ENCODE measurements at places on chromosomes 3 and 15.

DNA sequence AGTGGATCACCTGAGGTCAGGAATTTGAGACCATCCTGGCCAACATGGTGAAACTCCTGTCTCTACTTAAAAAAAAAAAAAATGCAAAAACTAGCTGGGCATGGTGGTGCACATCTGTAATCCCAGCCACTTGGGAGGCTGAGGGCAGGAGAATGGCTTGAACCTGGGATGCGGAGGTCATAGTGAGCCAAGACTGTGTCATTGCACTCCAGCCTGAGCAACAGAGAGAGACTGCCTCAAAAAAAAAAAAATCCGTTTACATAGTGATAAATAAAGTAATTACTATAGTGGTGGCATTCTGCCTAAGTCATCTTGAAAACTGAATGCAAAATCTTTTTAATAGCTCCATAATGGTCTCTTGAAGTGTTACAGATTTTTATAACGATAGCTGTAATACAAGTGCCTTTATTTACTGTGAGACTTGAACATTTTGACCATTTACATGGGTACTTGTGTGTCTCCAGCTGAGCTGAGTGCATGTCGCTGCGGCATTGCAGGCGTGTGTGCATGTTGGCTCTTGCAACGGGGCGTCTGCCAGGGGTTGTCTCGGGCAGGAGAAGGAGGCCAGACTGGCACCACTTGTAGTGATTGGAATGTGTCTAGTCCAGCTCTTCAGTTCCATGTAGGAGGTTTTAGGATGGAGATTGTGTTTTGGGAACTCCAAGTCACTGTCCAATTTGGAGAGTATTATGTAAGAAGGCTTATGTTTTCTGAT, 111.9 kb downstream of the IGF1R start:
- H3K36me3 ChIP-seq: no peaks in the 10 kb centered on the region
- H3K4me3 ChIP-seq: no peak overlapping the region
- peaks cover 15% of the 10 kb centered on the region for H3K4me1 ChIP-seq
- no peak for DNase-seq
- H3K27ac ChIP-seq: no peak overlapping the region
- H3K27me3 ChIP-seq: no peaks in the 10 kb centered on the region

- H3K27ac ChIP-seq: no peak overlapping the region
- DNase-seq: no peak
- H3K36me3 ChIP-seq: no peaks in the 10 kb centered on the region
- no peak overlapping the region for H3K4me3 ChIP-seq
Observed at GRCh38 chr3:177676947-177677587, 479.8 kb upstream of the TBL1XR1 start.

DNA sequence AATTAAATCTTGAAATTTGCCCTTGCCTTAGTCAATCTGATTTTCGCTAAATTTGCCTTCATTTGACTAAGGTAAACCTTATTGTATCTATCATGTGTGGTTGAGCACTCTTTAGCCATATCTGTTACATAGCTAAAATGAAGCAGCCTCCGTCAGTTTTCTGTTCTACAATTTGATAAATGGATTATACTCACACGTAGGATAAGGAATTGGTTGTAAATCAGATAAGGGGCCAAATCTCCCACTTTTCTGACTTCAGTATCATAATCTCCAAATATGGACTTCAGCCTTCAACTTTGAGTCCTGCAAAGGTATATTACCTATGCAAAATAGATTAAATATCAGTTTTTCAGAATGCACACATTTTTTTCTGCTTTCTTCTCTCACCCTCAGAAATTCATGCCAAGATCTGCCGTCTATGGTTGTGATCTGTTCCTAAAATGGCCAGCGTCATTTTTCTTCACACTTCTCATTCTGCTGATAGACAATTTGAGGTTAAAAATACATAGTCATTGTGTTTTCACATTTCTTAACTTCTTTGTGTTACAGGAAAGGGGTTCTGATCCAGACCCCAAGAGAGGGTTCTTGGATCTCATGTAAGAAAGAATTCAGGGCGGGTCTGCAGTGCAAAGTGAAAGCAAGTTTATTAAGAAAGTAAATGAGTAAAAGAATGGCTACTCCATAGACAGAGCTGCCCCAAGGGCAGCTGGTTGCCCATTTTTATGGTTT, 36.9 kb downstream of the RAB8B start:
- DNase-seq: no peak
- no peaks in the 10 kb centered on the region for H3K36me3 ChIP-seq
- no peak overlapping the region for H3K4me3 ChIP-seq
- peak overlapping the region; percentile 45 for H3K27ac ChIP-seq

- H3K27me3 ChIP-seq: no peaks in the 10 kb centered on the region
- H3K4me1 ChIP-seq: no peaks in the 10 kb centered on the region
- no peaks in the 10 kb centered on the region for H3K36me3 ChIP-seq
- no peak overlapping the region for H3K4me3 ChIP-seq
- DNase-seq: no peak
Observed at GRCh38 chr3:28903171-28903601, 377.7 kb upstream of the RBMS3 start.

DNA sequence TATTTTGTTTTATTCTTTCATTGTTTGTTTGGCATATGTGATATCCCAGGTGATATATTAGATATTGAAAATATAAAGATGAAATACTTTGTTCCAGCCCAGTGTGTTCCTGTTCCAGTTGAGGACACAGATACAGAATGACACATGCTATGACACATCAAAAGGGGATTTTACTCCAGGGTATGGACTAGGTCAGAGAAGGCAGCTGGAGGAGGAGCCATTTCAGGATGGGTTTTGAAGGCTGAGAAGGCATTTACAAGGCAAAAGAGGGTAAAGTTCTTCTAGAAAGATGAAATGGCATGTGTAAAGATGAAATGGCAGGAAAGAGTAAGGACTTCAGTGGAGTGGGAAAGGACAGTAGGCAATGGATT, 163.8 kb downstream of the ZIC1 start:
- H3K4me3 ChIP-seq: no peak overlapping the region
- no peaks in the 10 kb centered on the region for H3K4me1 ChIP-seq
- H3K27me3 ChIP-seq: no peaks in the 10 kb centered on the region
- no peak for DNase-seq

DNA sequence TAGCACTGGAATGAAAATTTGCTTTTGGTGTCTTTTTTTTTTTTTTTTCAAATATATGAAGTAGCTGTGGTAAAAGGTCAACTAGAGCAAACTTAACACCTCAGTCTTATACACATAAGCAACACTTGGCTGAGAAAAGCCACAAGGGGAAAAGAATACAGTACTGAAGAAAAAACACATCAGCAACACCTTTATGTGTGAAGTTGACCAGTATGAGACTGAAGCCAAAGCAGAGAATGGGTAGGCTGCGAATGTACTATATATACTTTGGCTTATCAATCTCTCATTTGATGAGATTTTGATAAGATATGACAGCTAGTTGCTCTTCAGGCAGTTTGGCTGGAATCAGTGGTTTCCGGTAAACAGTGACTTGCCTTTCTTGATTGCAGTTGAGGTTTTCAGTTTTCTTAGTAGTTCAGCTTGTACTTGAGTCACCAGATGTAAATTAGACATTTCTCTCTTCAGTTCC, 22.0 kb upstream of the ZCWPW2 start:
- H3K36me3 ChIP-seq: no peaks in the 10 kb centered on the region
- no peak for DNase-seq
- no peak overlapping the region for H3K27ac ChIP-seq
- H3K4me1 ChIP-seq: no peaks in the 10 kb centered on the region
- no peaks in the 10 kb centered on the region for H3K27me3 ChIP-seq

DNA sequence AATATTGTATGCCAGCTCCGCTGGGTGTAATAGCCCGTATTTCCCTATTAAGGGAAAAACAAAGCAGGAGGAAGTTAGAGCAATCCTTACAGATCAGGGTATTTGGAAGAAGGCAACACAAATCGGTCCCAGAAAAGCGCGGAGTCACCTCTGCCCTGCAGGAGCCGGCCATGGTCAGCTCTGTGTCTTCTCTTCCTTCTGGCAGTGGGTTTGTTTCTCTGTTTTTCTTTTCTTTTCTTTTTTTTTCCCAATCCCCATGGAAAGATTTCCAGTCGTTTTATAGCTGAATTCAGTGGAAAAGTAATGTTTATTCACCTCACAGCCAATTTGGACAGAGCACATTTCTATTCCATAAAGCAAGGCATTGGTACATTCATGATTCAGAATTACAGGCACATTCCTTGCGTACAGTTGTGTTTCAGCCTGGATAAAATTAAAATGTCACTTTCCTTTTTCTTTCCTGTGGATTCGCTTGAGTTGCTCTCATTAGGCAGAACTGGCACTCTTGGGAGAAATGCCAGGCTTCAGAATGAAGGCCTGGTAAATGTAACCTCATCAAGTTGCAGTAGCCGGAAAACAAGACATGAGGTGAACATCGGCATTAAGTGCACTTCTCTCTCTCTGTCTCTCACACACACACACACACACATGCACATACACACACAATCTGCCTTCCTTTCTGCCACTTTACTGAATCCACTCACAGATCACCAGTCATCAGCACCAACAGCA, 204.5 kb upstream of the UBE2E1 start:
- H3K4me3 ChIP-seq: no peak overlapping the region
- no peak overlapping the region for H3K27ac ChIP-seq
- no peaks in the 10 kb centered on the region for H3K36me3 ChIP-seq
- no peaks in the 10 kb centered on the region for H3K27me3 ChIP-seq
- DNase-seq: no peak
- no peaks in the 10 kb centered on the region for H3K4me1 ChIP-seq

GRCh38 chr3:10981031-10981430, 11.5 kb upstream of the SLC6A1 start:
- H3K4me1 ChIP-seq: peaks cover 2% of the 10 kb centered on the region
- H3K27ac ChIP-seq: no peak overlapping the region
- no peak for DNase-seq
- H3K36me3 ChIP-seq: no peaks in the 10 kb centered on the region
- no peak overlapping the region for H3K4me3 ChIP-seq

- H3K36me3 ChIP-seq: no peaks in the 10 kb centered on the region
- no peak within 1 kb of the TSS for H3K4me3 ChIP-seq
- H3K4me1 ChIP-seq: no peaks in the 10 kb centered on the region
- DNase-seq: no peak
- H3K27me3 ChIP-seq: no peaks in the 10 kb centered on the region
Observed at GRCh38 chr3:148865049-148865448, at the start of gene CPA3. Gene CPA3, plus strand, starts transcription at chr3:148865296. Its CDS starts 12 bp downstream, at chr3:148865308.

- peak overlapping the region; percentile 88 for H3K27ac ChIP-seq
- no peaks in the 10 kb centered on the region for H3K36me3 ChIP-seq
- peak; percentile 56 for DNase-seq
- H3K4me1 ChIP-seq: peaks cover 4% of the 10 kb centered on the region
- H3K4me3 ChIP-seq: peak overlapping the region; percentile 88
Observed at GRCh38 chr3:39106851-39107387, 508 bp downstream of the GORASP1 start.

DNA sequence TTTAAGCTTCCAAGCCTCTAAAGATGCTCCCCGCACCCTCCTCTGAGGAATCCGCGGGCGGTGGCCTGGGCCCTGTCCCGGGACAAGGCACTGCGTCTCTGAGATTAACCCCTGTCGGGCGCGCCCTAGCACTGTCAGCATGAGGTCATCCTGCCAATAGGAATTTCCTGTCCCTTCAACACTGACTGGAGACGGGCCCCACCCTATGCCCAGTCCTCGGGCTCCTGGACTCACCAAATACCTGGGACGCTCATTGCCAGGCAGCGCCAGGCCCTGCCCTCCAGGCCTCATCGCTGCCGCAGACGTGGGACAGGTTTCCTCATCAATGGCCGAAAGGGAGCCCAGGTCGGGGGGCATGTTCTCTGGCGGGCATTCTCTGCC, 67.6 kb upstream of the SH3GL3 start:
- H3K27me3 ChIP-seq: no peaks in the 10 kb centered on the region
- no peaks in the 10 kb centered on the region for H3K4me1 ChIP-seq
- no peak overlapping the region for H3K27ac ChIP-seq
- no peak overlapping the region for H3K4me3 ChIP-seq

GRCh38 chr3:10338591-10339353, 17.9 kb upstream of the SEC13 start:
- no peak overlapping the region for H3K27ac ChIP-seq
- H3K4me1 ChIP-seq: no peaks in the 10 kb centered on the region
- DNase-seq: no peak
- H3K4me3 ChIP-seq: no peak overlapping the region
- H3K36me3 ChIP-seq: no peaks in the 10 kb centered on the region
- H3K27me3 ChIP-seq: no peaks in the 10 kb centered on the region

GRCh38 chr15:85788771-85789495, 5.8 kb downstream of the KLHL25 start:
- no peak overlapping the region for H3K4me3 ChIP-seq
- no peak for DNase-seq
- no peak overlapping the region for H3K27ac ChIP-seq
- peaks cover 15% of the 10 kb centered on the region for H3K4me1 ChIP-seq
- H3K36me3 ChIP-seq: no peaks in the 10 kb centered on the region
